Upper lobe of left lung (tissue), 6 donors: ENCODE measurements at places on chromosomes 1 and 21.

DNA sequence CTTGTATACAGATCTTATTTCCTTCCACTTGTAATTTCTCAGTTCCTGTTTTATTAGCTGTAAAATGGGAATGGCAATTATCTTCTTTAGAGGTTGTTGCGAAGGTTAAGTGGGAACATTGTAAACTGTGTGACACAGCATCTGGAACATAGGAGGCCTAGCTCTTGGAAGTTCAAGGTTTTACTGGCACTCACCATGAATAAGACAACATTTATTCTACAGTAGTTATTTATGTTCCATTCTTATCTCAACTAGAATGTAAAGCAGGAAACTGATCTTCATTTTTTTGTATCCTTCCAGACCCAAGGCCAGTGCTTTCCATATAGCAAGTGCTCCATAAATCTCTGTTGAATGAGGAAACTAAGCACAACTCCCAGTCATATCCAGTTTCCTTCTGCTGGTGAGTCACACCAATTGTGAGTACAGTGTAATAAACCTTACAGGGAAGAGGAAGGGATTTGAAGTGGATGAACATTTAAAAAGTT is 1.4 kb downstream of the BCL10 start:
- H3K27ac ChIP-seq, result peak overlapping the region; percentile 97
- no peak for DNase-seq
- peak overlapping the region; percentile 93 for H3K4me3 ChIP-seq

- no peaks in the 10 kb centered on the region for H3K36me3 ChIP-seq
- DNase-seq, result no peak
- no peaks in the 10 kb centered on the region for H3K27me3 ChIP-seq
- no peak overlapping the region for H3K27ac ChIP-seq
- peaks cover 5% of the 10 kb centered on the region for H3K4me1 ChIP-seq
- H3K4me3 ChIP-seq, result no peak overlapping the region
Measured at GRCh38 chr1:186193224-186193623, 181.8 kb downstream of the TPR start.

DNA sequence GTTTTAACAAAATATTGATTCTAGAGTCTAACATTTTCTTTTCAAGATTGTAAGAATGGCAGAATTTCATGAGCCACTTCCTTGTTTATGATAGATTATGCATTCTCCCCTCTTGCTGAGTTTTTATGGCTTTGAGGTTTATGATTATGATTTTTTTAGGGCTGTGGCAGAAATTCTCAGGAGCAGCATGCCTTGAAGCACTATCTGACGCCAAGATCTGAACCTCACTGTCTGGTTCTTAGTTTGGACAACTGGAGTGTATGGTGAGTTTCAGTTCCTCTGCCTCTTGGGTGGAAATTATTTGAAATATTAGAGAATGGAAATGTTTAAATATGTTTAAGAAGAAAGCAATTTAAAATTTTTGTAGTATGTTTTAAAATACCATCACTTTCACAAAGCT is 10.2 kb downstream of the USP16 start:
- peaks cover 65% of the 10 kb centered on the region for H3K36me3 ChIP-seq
- no peak overlapping the region for H3K4me3 ChIP-seq
- H3K4me1 ChIP-seq, result no peaks in the 10 kb centered on the region
- DNase-seq, result no peak
- no peaks in the 10 kb centered on the region for H3K27me3 ChIP-seq
- H3K27ac ChIP-seq, result no peak overlapping the region

GRCh38 chr1:214523124-214523824 is 28.1 kb downstream of the PTPN14 start:
- H3K27ac ChIP-seq, result no peak overlapping the region
- no peaks in the 10 kb centered on the region for H3K36me3 ChIP-seq
- no peak overlapping the region for H3K4me3 ChIP-seq
- H3K4me1 ChIP-seq, result no peaks in the 10 kb centered on the region

GRCh38 chr1:174766727-174767126 is 233.0 kb upstream of the CACYBP start:
- no peak overlapping the region for H3K4me3 ChIP-seq
- no peak for DNase-seq
- no peaks in the 10 kb centered on the region for H3K27me3 ChIP-seq

DNA sequence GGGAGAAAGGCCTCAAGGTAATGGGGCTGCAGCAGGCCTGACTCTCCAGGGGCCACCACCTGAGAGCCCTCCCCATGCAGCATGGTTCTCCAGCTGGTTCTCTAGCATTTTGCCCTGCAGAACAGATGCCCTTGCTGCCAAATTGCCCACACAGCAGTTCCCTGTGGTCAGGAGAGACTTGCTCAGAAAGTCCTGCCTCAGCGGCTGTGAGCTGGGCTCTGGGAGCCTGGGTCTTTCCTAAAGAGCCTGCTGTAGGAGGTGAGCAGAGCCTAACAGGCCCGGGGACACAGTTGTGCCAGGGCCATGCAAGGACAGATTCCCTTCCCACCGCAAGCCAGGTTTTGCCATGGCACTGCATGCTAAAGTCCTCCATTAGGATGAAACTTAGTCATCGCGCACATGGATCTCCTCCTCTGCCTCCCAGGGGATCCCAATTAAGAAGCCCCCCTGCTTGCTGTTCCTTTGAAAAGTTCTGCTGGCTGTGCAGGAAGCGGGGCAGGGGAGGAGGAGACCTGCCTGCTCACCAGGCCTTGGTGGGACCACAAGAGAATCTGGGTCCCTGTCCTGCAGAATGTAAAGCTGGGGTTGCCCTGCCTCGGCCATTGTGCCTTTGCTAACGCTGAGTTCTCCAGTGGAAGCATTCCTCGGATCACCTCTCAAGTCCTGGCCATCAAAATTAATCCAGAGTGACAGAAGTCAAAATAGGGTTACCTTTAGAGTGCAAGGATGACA is 21.4 kb downstream of the TEX35 start:
- no peak for DNase-seq
- no peaks in the 10 kb centered on the region for H3K4me1 ChIP-seq
- no peak overlapping the region for H3K4me3 ChIP-seq
- no peak overlapping the region for H3K27ac ChIP-seq
- H3K27me3 ChIP-seq, result no peaks in the 10 kb centered on the region

- no peaks in the 10 kb centered on the region for H3K36me3 ChIP-seq
- no peak overlapping the region for H3K4me3 ChIP-seq
- H3K27ac ChIP-seq, result no peak overlapping the region
- no peaks in the 10 kb centered on the region for H3K4me1 ChIP-seq
- no peak for DNase-seq
- H3K27me3 ChIP-seq, result no peaks in the 10 kb centered on the region
Measured at GRCh38 chr1:87435484-87435883, 106.8 kb downstream of the LMO4 start.

DNA sequence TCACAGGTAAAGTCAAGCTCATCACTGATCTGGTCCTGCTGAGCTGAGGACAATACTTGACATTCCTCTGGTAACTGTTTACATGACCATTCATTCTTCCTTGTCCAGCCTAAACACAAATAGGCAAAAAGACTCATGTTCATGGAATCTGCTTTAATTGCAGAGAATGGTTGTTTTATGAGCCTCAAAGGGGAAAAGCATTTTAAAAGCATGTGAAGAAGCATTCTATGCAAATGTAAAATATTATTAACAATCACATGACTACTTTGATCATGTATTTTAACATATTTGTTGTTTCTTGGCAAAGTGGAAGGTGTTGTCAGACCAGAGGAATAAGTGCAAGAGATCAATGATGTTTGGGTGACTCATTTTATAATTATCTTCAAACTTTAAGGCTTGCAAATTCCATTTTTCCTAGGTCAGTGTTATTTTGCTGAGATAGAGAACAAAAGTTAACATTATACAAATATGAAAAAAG is 133.7 kb downstream of the RUNX1 start:
- H3K4me1 ChIP-seq, result peaks cover 6% of the 10 kb centered on the region
- no peaks in the 10 kb centered on the region for H3K27me3 ChIP-seq
- H3K36me3 ChIP-seq, result no peaks in the 10 kb centered on the region
- H3K27ac ChIP-seq, result no peak overlapping the region
- no peak overlapping the region for H3K4me3 ChIP-seq
- DNase-seq, result no peak

GRCh38 chr1:210093461-210093860 is 139.1 kb upstream of the SERTAD4 start:
- no peak overlapping the region for H3K4me3 ChIP-seq
- no peaks in the 10 kb centered on the region for H3K27me3 ChIP-seq
- H3K4me1 ChIP-seq, result no peaks in the 10 kb centered on the region
- H3K27ac ChIP-seq, result no peak overlapping the region
- no peak for DNase-seq

- no peak for DNase-seq
- no peaks in the 10 kb centered on the region for H3K27me3 ChIP-seq
- no peak overlapping the region for H3K27ac ChIP-seq
- no peak overlapping the region for H3K4me3 ChIP-seq
- no peaks in the 10 kb centered on the region for H3K4me1 ChIP-seq
- H3K36me3 ChIP-seq, result no peaks in the 10 kb centered on the region
Measured at GRCh38 chr21:28725396-28725795, 267.3 kb downstream of the LTN1 start.

GRCh38 chr1:119136401-119136800 is 4.1 kb downstream of the WARS2 start:
- H3K4me3 ChIP-seq, result no peak overlapping the region
- no peak for DNase-seq
- no peaks in the 10 kb centered on the region for H3K27me3 ChIP-seq
- H3K36me3 ChIP-seq, result no peaks in the 10 kb centered on the region
- H3K27ac ChIP-seq, result peak overlapping the region; percentile 5

DNA sequence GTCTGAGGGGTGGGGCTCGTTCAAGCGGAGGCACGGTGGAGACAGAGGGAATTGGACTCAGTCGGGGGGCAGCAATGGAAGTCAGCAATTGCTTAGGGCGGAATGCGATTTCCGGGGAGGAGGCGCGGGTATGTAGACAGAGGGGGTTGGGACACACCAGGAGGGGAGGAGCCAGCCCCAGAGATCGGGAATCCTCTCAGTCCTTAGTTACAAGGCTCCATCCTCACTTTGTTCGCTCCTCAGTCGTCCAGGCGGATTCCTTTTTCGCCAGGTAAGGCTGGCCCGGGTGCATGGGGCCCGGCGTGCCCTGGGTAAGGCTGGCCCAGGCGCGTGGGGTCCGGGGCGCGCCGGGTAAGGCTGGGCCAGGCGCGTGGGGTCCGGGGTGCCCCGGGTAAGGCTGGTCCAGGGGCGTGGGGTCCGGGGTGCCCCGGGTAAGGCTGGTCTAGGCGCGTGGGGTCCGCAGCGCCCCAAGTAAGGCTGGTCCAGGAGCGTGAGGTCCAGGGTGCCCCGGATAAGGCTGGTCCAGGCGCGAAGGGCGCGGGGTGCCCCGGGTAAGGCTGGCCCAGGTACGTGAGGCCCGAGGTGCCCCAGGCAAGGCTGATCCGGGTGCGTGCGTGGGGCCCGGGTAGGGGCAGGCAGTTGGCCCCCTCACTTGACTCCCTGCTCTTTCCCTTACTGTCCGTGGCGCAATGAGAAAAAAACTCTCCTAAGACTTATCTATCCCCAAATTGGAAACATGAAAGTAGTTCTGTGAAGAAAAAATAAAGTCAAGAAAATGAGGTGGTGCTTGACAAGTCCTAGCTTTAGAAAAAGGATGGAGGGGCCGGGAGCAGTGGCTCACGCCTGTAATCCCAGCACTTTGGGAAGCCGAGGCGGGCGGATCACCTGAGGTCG is at the start of gene L1TD1:
Gene L1TD1, plus strand, starts transcription at position 199 of the 894 bp plus-strand sequence. CDS start 11,780 bp downstream, outside the sequence.
- H3K4me3 ChIP-seq, result peak within 1 kb of the TSS; percentile 4
- DNase-seq, result no peak
- H3K27me3 ChIP-seq, result no peaks in the 10 kb centered on the region
- no peaks in the 10 kb centered on the region for H3K36me3 ChIP-seq
- H3K27ac ChIP-seq, result no peak within 1 kb of the TSS

GRCh38 chr1:46086576-46086975 is 45.9 kb downstream of the PIK3R3 start:
- H3K4me1 ChIP-seq, result no peaks in the 10 kb centered on the region
- no peak overlapping the region for H3K27ac ChIP-seq
- H3K27me3 ChIP-seq, result no peaks in the 10 kb centered on the region
- no peak for DNase-seq
- H3K36me3 ChIP-seq, result no peaks in the 10 kb centered on the region

DNA sequence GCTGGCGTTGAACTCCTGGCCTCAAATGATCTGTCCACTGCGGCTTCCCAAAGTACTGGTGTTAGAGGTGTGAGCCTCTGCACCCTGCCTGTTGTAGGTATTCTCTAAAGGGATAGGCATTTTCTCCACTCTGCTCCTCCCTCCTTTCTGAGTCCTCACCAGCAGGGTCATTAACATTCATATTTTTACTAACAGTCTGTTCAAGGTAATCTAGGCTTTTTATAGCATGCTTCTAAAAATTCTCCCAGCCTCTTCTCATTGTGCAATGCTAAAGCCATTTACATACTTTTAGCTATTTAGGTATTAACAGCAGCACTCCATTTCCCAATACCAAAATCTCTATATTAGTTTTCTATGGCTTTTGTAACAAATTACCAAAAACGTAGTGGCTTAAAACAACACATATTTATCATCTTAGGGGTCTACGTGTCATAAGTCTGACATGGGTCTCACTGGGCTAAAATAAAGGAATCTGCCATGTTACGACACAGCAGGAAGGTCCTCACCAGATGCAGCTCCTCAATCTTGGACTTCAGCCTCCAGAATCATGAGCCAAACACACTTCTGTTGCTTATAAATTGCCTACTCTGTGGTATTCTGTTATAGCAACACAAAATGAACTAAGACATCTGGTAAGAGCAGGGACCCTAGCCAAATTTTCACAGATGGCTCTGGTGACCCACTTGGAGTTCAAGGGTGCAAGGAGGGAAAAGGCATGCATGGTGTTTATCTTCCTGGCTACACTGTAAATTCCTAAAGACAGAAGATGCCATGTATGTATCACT is 2.9 kb upstream of the SLC2A7 start:
- no peak overlapping the region for H3K27ac ChIP-seq
- H3K4me3 ChIP-seq, result no peak overlapping the region
- DNase-seq, result no peak
- no peaks in the 10 kb centered on the region for H3K27me3 ChIP-seq
- no peaks in the 10 kb centered on the region for H3K4me1 ChIP-seq
- H3K36me3 ChIP-seq, result no peaks in the 10 kb centered on the region

DNA sequence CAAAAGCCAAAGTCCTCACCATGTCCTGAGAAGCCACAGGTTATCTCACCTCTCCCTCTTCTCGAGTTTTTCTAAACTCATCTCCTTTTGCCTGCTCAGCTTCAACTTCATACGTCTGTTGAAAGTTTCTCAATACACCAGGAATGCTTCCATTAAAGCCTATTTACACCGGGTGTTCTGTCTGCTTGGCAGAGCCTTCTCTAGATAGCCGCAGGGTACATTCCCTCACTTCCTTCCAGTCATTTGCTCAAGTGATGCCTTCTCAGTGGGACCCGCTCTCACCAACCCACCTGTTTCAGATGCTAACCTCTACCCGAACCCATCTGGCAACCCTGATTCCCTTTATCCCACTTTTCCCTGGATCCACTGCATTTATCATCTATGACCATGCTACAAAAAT is 257.0 kb upstream of the ADGRL2 start:
- H3K36me3 ChIP-seq, result no peaks in the 10 kb centered on the region
- no peaks in the 10 kb centered on the region for H3K27me3 ChIP-seq
- no peak for DNase-seq
- H3K27ac ChIP-seq, result no peak overlapping the region
- H3K4me3 ChIP-seq, result no peak overlapping the region
